ENCODE measurements at places on chromosomes 7 and 10.
A peak's percentile ranks its signal among the peaks of the same experiment; 100 is the strongest.

DNA sequence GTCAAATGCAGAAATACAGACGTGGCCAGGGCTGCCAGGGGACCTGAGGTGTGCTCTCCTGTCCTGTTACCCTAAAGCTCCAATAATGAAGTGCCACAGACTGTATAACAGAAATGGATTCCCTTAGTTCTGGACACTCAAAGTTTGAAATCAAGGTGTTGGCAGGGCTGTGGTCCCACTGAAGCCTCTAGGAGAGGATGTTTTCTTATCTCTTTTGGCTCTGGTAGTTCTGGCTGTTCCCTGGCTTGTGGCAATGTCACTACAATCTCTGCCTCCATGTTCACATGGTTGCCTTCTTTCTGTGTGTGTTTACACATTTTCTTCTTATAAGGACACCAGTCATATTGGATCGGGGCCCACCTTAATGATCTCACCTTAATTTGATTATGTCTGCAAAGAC, 15.3 kb upstream of the EEPD1 start:
- no peak for DNase-seq

DNA sequence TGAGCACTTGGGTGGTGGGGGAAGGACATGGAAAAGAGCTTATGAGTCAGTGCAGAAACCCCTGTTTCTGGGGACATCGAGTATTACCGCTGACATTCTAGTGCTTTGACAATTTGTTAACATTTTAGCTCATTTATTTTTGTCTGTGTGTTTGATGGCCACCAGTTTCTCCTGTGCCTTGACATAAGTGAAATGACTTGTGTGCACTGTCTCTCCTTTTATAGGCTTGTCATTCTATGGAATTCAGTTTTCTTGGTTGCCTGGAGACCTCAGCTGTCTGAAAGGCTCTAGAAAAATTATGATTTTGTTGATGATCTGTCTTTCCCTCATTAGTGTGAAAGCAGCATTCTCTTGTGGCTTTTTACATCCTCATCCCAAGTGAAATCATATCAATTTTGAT, 190.0 kb upstream of the SMIM30 start:
- no peak for DNase-seq

DNA sequence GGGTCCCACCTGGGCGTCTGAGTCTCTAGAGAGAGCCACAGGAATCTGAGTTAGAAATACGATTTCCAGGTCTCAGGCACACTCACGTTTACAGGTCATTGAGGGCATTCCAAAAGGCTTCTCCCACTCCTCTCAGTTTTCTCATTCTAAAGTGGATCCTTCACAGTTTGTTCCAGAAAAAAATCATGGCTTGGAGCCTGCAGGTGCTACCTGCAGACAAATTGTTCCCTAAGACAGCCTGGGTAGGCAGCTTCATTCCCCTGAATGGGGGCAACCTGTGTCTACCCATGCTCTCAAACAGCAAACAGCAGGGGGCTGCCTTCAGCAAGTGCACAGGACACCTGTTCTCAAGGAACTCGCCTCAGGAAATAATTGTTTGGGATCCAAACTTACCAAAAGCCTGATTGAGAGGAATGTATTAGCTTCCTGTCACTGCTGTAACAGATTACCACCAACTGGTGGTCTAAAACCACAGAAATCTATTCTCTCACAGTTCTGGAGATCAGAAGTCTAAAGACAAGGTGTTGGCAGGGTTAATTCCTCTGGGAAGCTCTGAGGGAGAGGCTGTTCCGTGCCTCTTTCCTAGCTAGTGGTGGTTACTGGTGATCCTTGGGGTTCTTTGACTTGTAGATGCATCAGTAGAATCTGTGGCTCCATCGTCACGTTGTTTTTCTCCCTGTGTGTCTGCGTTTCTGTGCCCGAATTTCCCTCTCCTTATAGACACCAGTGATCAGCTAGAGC, 117.2 kb downstream of the RAB11FIP2 start:
- DNase-seq: no peak

- DNase-seq: no peak
Observed at GRCh38 chr10:71061472-71061871, 150.9 kb upstream of the UNC5B start.

DNA sequence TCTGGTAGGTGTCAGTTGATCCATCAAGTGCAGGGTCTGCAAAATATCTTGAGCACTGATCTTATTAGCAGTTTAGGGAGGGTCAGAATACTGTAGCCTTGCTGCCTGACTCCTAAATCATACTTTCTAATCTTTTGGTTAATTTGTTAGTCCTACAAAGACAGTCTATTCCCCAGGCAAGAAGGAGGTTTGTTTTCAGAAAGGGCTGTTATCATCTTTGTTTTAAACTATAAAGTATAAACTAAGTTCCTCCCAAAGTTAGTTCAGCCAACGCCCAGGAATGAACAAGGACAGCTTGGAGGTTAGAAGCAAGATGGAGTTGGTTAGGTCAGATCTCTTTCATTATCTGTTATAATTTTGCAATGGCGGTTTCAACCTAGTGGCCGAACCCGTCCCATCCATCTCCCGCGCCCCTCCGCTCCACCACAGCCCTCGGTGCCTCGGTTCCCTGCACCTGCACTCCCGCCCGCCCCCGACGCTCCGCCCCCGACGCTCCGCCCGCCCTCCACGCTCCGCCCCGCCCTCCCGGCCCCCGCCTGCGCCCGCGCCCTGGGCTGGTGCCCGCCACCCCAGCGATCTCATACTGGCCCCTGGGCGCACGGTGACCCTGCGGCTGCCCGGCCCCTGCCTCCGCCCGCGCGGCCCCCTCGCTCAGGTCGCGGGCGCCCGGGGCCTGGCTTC, at the start of gene ADCK2:
Gene ADCK2 (plus strand): TSS at position 564 of the 681 bp plus-strand sequence. CDS start 386 bp downstream, outside the sequence.
- DNase-seq: peak; percentile 18

DNA sequence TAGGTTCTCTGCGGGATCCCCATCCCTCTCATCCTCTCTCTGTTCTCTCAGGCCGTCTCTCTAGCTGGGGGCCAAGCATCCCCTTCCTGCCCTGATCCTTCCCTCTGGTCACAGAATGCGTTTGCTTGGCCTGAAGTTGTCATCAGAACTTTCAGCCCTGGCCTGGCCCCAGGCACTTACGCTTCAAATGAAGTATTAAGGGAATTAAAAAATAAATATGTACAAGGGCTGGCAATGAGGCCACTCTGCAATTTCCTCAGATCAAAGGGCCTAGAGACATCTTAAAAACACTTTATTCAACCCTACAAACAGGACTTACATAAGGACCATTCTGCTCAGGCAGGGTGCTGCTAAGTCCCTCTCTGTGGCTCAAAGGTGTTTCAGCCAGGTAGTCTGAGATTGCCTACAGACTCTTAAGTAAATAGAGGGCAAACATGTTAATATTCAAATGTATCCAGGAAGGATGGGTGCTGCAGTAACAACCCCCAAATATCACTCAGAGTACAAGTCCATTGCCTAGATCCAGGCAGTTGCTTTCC, 16.0 kb downstream of the SFTPD start:
- no peak for DNase-seq

- DNase-seq: no peak
Observed at GRCh38 chr7:129671266-129671665, 59.7 kb downstream of the NRF1 start.

- DNase-seq: no peak
Observed at GRCh38 chr7:54897891-54898290, 120.9 kb upstream of the EGFR start.

DNA sequence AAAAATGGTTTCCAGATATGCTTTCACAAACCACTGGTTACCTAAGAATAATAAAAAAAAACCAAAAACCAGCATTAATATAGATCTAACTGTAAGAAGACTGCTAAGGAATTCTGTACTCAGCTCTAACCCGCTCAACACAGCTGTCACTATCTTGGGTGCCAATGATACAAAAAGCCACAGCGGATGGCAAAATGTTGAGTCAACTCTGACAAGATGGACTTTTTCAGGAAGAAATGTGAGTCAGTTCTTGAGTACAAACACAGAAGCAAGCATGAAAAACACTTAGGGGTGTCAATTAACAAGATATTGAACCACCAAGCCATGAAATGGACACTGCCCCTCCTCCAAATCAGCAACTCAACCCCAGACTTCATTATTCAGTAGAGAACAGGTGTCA, 55.0 kb downstream of the CTTNBP2 start:
- no peak for DNase-seq
